ENCODE measurements at places on chromosomes 4 and X. TPM values are rescaled to one million over a fixed set of nuclear protein-coding genes. Genes with fewer than 3 reads are reported as not detected.

DUSP21 gene
- total RNA-seq: not detected

CNGA2 gene
- not detected for total RNA-seq

DNA sequence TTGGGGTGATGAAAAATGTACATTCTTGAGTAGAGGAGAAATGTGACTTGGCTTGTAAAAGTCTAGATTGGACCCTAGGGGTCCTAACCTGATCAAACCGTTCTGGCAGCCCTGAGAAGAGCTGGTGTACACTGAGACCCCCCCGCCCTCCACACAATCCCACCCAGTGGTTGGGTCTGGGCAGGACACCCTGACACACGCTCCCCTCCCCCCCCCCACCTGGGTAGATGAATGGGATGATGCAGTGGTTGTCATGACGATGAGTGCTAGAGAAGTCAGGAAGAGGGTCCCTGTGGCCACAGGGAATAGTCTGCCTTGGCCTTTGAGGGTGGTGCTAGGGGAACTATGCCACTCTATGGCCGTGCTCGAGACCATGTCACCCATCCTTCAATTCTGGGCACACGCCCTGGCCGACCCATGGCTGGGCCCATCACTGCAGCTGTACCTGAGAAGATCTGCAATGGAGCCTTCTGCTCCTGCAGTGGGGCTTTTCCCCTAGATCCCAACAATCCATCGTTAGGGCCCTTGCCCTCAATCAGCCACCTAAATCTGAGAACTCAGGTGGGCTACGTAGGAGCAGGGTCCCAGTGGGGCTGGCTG, 4.4 kb downstream of the CDK16 start:
- no peak for DNase-seq

RHOXF1 gene
- not detected for total RNA-seq

DNA sequence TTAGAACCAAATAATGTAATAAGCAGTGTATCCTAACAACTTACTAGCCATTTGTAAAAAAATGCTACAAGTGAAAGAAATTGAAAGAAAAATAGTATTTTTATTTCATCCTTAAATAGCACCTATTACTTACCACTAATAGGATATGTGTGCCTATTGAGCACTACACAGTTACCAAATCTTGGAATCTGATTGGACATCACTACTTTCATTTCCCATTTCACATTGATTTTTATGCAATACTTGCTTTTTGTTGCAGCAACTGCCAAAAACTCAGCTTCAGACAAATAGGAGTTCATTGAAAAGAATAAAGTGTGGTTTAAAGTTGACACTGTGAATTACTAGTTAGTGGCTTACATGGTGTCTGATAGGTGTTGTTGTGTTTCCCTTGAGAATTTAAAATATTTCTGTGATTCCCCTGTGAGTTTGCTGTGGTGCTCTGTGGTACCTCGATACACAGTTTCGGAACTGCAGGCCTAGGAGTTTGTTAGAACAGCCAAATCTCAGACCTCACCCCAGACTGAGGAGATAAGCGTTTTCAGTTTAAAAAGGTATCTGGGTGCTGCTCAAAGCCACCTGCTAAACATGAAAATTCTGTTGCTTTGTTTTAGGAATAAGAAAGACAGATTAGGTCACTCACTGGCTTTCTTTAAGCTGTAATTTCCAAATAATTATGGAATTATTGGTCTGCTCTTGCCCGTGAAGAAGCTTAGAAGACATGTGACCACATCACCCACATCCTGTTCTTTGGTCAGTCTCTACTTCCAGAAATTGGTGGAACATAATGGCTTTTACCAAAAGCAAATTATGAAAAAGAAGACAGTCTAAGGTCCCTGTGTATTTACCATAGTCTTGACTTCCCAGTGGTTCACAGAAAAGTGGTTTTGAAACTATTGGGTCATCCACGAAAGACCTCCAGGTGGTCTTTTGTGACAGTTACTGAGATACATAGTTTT, 97.8 kb downstream of the SYTL5 start:
- no peak for DNase-seq

FAM184B gene
- total RNA-seq: 0.76 TPM

ADGRG4 gene
- total RNA-seq: not detected

- no peak for DNase-seq
Observed at GRCh38 chr4:106869551-106869950, 166.6 kb downstream of the DKK2 start.

DNA sequence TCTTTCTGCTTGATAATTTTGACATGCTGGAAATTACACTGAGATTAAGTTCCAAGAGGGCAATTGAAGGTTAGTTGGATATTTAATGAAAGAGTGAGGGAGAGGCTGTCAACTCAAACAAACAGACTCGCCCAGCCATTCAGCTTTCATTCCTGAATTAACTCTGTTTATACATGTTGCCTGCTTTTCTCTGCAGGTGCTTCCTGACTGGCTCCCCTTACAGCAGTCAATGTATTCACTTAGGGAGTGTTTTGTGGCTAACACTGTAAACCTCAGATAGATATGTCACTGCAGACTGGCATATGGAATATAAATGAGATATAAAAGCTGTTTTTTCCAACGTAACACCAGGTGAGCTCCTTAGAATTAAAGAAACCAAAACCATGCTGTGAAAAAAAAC, 28.7 kb downstream of the TMPRSS11A start:
- no peak for DNase-seq

- no peak for DNase-seq
Observed at GRCh38 chrX:108353452-108353851, 84.8 kb downstream of the COL4A6 start.

DNA sequence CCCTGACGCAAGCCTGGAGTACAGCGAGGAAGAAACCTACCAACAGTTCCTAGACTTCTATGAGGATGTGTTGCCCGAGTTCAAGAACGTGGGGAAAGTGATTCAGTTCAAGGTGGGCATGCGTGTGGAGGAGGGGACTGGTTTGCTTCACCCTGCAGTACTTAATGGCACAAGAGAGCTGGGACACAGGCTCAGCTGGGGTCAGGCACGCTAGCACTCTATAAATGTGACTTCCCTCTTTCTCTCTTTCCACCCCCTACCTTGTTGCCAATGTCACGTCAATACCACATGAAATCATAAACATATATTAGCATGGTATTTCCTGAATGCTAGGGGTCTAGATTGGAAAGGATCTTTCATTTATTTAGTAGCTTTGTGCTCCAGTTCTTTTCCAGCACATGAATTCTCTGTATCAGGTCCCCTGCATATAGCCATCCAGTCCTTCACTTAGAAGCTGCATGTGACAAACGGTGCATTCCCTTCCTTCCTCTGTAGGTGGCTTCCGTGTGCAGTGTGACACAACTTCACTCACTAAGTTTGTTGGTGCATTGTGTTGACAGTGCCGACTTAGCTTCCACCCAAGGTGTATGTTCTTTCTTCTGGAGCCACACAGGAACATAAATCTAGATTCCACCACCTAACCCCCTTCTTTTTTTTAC, 25.6 kb downstream of the ZRSR2 start:
- no peak for DNase-seq

GRCh38 chr4:155140889-155141288, 67.5 kb upstream of the NPY2R start:
- no peak for DNase-seq

- no peak for DNase-seq
Observed at GRCh38 chrX:34917146-34917545, 25.4 kb upstream of the FAM47B start.

GUCY1A1 gene
- total RNA-seq: 2.4 TPM

SHROOM4 gene
- total RNA-seq: 8.8 TPM

- DNase-seq: no peak
Observed at GRCh38 chr4:76605099-76605563, 170.1 kb downstream of the SHROOM3 start.

TEX13C gene
- not detected for total RNA-seq

- no peak for DNase-seq
Observed at GRCh38 chr4:5708449-5709206, at the start of gene EVC2. Gene EVC2 (minus strand): TSS chr4:5708559. CDS start chr4:5708513, 46 bp downstream.

F11 gene
- total RNA-seq: not detected

DNA sequence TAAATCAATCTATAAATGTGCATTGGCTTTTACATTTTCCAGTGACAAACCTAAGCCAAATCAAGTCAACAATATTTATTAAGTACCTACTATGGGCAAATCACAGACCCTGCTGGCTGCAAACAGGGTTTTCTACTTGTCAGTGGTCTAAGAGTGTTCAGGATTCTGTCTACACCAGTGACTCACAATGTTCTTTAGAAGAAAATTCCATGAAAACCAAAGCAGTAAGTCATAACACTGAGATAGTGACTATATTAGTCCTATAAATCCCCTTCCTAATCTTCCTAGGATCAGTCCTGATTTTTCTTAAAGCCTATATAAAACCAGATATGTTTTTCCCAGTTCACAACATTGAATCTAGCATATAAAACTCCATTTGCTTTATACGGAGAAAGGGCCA, 69.7 kb downstream of the PPP3CA start:
- DNase-seq: no peak

DNA sequence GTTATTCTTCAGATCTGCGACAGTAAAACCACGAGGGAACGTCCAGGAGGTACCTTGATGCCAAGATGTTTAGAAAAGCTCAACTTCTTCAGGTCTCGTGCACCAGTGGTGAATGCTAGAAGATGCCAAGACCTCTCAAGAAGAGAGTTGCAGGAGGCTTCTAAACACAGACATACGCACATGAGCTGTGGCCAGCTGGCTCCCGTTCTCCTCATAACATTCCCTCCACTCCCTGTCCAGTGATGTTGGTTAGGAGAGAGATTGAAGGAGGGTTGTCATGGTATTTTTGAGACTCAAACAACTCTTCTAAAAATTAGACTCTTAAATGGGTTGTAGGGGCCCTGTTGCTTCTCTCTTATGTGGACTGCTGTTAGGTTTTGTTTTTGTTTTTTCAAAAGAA, 184.3 kb downstream of the QDPR start:
- DNase-seq: no peak

GRCh38 chr4:84126061-84126787, 372.9 kb downstream of the NKX6-1 start:
- DNase-seq: no peak

GRCh38 chr4:139921429-139922184, 232.4 kb downstream of the MAML3 start:
- no peak for DNase-seq

NAP1L2 gene
- 0.50 TPM for total RNA-seq

- no peak for DNase-seq
Observed at GRCh38 chr4:103032574-103032973, 13.1 kb upstream of the SLC9B1 start.

SAGE1 gene
- not detected for total RNA-seq
